Stimulated activated CD8-positive, alpha-beta memory T cell treated with anti-CD3 and anti-CD28 coated beads, Interleukin-7, amount 100 ng/mL, for 1 hour (primary cell): ENCODE measurements at places on chromosomes 4 and X.

GRCh38 chrX:40085714-40086113, 12.0 kb downstream of the BCOR start:
- DNase-seq = no peak

DNA sequence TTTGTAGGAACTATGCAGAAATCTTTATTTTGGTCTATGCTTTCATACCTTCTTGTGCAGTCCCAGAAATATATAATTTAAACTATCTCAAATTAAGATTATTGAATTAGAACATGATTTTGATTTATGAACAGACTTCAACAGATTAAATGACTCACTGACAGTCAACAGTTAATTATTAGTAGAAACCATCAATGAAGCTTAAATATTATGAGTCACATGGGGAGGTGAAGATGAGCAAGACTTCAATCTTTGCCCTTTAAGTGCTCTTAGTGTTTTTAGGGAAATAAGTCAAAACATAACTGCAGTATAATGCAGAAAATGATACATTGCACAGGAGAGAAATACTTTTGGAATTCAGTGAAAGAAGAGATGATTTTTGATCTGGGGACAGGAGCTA, 81.5 kb upstream of the BMP3 start:
- no peak for DNase-seq

DNA sequence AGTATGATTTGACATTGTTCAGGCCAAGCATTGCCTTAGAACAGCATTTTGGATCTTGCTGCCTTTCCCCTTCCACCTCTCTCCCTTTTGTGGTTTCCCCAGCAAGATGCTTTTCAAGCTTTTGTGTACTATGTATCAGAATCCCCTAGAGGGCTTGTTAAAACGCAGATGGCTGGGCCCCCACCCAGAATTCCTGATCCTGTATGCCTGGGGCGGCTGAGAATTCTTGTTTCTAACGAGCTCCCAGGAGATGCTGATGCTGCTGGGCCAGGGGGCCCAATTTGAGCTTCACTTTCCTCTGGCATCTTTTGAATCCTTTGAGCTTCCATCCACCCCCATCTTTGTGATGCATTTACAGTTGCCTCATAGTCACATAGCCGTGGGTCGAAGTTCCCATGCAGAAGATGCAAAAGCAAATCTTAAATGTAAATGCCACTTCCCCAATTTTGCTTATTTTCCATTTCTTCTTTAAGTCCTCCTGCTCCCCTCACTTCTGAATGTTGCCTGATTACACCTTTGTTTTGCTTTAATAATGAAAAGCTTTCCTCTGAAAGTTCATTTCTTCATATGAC, 18.5 kb downstream of the HCCS start:
- DNase-seq = no peak

- no peak for DNase-seq
Measured at GRCh38 chr4:101262683-101263082, 84.6 kb downstream of the PPP3CA start.

DNA sequence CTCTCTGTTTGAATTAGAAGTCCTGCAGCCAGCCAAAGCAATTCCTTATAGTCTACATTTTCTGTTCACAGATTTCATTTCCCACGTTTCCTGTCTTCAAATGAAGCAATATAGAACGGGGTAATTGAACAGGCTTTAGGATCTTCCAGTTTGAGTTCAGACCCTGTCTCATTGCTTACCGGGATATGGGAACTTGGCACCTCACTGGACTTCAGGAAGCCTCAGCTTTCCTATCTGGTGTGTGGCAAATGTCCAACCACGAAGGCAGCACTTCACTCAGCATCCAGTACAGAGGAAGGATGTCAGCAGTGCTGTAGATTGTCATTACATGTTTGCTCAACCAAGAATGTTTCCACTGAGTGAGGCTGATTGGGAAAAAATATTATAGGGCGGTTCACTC, 271.1 kb upstream of the ZFP42 start:
- DNase-seq = no peak

DNA sequence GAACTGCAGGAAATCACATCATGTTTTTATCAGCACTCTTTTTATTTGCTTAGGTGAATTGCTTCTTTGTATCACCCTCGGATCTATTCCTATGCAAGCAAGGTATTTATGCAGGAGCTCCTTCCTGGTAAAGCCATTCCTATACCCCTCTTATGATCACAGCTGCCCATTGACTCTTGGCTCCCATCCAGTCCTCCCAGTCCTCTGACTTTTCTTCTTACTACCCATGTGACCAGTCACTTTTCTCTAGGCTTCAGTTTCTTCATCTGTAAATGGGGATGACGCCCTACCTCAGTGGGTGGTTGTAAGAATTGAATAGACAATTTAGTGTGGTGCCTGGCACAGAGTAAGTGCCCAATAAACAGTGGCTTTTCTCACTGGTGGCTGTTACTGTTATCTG, 144.9 kb downstream of the FHIP1A start:
- no peak for DNase-seq

- no peak for DNase-seq
Measured at GRCh38 chr4:6782846-6783110, 251 bp downstream of the KIAA0232 start.

DNA sequence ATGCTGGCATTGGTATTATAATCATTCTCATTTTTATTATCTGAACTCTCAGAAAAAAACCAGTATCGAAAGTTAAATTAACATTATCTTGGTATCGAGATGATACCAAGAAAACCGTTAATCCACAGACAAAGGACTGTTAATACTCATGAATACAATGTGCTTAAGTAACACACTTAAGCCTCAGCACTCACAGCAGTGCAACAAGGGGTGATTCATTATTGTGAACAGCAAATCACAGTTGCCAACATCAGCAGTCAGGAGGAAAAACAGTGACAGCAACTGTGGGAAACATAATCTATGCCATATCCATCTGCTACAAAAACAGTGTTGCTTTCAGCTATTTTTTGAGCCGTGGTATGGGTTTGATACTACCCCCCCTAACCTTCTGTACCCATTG, 210.9 kb upstream of the ATOH1 start:
- no peak for DNase-seq

DNA sequence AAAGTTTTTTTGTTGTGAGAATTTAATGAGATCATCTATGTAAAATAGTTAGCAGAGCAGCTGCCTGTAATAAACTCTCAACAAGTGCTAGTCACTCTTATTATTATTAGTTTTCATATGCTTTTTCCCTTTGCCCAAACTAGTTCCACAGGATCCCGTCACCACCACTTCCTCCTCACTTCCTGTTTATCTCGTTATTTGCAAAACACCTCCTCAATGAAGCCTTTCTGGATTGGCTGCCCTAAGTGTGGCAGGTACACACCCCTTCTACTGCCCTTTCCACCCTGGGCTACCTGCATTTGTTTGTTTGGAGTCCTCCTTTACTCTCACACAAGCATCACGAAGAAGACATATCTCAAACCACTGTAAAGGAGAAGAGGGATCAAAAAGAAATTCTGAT, 54.4 kb upstream of the KLF3 start:
- DNase-seq = no peak

DNA sequence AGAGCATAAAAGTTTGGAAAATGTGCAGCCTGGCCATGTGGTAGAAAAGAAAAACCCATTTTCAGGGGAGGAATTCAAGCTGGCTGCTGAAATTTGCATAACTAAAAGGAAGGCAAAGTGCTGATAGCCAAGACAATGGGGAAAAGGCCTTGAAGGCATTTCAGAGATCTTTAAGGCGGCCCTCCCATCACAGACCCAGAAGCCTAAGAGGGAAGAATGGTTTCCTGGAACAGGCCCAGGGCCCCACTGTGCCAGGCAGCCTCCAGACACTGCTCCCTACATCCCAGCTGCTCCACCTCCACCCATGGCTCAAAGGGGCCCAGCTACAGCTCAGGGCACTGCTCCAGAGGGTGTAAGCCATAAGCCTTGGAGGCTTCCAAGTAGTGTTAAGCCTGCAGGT, 158.0 kb upstream of the PRDX4 start:
- DNase-seq = no peak

DNA sequence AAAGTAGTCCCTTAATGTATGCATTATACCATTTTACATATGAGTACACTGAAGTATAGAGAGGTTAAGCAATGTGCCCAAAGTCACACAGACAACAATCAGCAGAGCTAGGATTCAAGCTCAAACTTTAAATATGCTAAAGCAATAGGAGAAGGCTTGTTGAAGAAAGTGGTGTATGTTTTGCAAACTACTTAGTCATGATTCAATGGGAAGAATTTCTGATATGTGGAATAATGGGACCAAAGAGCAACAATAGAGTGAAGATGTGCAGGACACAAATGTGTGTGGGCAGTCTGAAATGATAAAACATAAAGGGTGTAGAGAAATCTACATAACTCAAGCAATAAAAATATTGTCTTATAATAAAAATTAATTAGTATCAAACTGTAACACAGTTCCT, 109.0 kb upstream of the ARSJ start:
- DNase-seq = no peak

DNA sequence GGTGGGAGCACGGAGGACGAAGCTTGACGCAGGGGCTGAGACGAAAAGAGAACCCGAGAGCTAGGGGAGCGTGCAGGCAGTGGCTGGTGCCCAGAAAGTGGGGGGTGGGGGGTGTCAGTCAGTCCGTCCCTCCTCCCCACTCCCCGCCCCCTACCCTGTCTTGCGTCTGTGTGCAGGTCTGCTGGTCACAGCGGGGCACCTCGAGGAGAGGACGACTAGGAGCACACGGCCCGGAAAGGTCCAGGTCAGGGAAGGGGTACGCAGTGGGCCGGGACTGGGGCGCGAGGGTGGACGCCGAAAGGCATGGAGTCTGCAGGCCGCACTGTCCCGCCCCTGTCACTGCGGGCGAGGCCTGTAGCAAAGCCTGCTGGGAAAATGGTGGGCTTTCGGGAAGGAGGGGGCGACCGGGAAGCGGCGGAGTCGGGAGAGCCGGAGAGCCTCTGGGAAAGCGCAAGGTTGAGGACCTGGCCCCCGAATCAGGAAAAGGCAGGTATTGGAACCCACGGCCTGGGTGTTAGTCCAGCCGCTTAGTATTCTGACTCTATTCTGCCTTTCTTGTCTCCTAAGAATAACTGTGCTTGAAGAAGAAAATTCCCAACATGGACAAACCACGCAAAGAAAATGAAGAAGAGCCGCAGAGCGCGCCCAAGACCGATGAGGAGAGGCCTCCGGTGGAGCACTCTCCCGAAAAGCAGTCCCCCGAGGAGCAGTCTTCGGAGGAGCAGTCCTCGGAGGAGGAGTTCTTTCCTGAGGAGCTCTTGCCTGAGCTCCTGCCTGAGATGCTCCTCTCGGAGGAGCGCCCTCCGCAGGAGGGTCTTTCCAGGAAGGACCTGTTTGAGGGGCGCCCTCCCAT, 769 bp downstream of the TCEAL1 start:
- DNase-seq = no peak

- no peak for DNase-seq
Measured at GRCh38 chrX:130834149-130834548, 68.9 kb downstream of the ENOX2 start.

DNA sequence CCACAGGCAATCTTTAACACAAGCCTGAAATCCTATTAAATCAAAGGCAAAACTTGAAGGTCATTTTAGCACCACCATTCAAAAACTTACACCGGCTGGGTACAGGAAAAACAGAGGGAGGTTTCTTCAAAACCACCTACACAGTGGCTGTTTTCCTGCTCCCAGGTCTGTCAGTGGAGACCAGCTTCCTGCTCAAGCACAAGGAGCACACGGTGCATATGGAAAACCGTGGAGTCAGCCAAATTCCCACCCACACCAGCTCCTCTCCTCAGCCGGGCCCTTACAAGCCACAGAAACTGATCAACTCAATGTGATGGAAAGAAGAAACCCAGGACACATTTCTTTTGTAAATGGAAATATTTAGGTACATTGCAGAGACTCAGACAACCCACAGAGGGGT, 14.3 kb upstream of the FAM241A start:
- no peak for DNase-seq

DNA sequence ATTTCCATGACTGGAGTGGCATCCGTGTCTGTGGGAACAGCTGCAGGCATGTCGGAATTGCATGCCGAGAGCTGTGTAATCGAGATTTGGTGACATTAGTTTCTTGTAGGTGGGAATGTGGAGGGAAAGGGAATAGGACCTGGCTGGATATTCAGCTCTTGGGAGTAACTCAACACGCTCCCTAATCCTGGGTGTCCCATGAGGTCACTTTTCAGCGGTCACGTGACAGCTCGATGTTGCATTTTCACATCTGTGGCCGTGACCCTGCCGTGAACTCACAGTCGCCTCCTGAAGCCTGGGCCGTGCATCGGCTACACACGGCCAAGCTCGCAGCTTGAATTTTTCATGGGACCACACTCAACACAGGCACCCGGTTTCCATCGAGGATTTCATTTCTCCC, 25.8 kb upstream of the PSAPL1 start:
- no peak for DNase-seq

- DNase-seq = no peak
Measured at GRCh38 chr4:2428496-2429213, 9.9 kb downstream of the CFAP99 start.

DNA sequence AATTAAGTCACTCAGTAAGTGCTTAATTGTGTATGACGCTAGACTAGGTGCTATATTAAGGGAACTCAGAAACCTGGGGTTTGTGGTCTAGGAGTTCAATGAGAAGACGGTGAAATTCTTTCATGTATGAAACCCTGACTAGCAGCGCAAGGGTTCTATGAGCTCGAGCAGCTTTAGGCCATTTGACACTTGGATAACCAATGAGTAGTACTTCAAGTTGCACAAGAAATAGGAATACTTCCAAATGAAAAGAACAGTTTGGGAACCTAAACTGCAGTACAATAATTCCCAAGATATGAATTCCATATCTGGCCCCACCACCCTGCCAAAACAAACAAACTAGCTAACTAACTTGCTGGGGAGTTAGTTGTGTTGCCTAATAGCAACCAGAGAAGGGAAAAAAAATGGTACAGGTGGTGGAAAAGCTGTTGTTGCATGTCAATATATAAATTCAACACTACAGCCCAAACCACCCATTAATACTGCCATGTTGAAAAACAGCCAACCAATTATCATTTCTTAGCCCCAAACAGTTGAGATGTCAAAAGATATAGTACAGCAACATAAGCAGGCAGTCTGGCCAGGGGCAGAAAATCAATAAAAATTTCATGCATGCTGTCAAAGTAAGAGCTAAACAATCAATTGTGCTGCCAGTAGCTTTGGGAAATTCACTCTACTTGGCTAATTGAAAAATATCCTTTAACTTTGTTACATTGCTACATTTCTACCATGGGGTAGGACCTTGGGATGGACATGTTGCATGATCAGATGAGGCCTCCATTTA, 54.6 kb upstream of the MCF2 start:
- DNase-seq = no peak
